Activated CD4-positive, alpha-beta T cell treated with anti-CD3 and anti-CD28 coated beads, Interleukin-2, amount 10 ng/mL, durations not matched to agents 24 days and 14 days (primary cell): ENCODE measurements at places on chromosomes 16 and 17. TPM values are rescaled to one million over a fixed set of nuclear protein-coding genes. Genes with fewer than 3 reads are reported as not detected.
A peak's percentile ranks its signal among the peaks of the same experiment; 100 is the strongest.

DNA sequence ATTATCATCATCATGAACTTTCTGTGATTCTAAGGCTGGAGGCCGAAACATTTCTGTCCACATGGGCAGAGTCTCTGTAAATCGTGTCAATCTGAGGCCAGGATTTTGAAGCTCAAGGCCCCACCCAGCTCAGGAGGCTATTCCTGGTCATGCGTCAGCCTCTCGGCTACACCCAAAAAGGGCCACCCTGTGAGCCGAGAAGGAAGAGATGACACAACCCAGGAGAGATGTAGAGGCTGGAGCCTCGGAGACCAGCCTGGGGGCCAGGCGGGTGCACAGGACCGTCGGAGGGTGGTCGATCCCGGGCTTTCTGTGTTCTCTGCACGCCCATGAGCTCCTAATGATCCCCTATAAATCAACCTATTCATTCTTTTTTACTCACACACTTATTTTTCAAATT is 1.1 kb upstream of the CACNG1 start:
- no peaks in the 10 kb centered on the region for H3K4me1 ChIP-seq
- H3K27me3 ChIP-seq: peaks cover 5% of the 10 kb centered on the region
- no peak overlapping the region for H3K4me3 ChIP-seq

DNA sequence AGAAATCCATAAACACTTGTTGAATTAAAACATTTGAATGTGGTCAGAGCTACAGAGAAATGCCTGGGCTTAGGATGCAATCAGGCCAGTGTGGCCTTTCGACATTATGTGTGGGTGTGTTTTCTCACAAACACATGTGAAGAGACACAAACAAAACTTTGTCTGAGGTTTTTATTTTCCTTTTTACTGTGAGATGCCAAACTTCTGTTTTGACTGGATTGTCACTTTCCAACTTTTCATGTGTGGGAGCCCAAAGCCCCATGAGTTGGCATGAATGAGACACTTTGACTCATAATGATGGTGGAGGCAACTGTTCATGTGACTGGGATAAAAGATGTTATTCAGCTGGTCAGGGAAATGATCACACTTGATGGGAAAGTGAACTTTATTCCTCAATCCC is 71.9 kb upstream of the GAS7 start:
- no peak overlapping the region for H3K27ac ChIP-seq
- no peaks in the 10 kb centered on the region for H3K27me3 ChIP-seq
- H3K4me1 ChIP-seq: no peaks in the 10 kb centered on the region
- no peak overlapping the region for H3K4me3 ChIP-seq
- no peak for DNase-seq
- H3K36me3 ChIP-seq: no peaks in the 10 kb centered on the region

- H3K27me3 ChIP-seq: peaks cover 5% of the 10 kb centered on the region
- DNase-seq: peak; percentile 87
- H3K4me1 ChIP-seq: peaks cover 38% of the 10 kb centered on the region
- peak overlapping the region; percentile 57 for H3K27ac ChIP-seq
- H3K4me3 ChIP-seq: peak overlapping the region; percentile 52
These were observed 8.2 kb upstream of the ATP2C2 start for GRCh38 chr16:84360170-84360569.

DNA sequence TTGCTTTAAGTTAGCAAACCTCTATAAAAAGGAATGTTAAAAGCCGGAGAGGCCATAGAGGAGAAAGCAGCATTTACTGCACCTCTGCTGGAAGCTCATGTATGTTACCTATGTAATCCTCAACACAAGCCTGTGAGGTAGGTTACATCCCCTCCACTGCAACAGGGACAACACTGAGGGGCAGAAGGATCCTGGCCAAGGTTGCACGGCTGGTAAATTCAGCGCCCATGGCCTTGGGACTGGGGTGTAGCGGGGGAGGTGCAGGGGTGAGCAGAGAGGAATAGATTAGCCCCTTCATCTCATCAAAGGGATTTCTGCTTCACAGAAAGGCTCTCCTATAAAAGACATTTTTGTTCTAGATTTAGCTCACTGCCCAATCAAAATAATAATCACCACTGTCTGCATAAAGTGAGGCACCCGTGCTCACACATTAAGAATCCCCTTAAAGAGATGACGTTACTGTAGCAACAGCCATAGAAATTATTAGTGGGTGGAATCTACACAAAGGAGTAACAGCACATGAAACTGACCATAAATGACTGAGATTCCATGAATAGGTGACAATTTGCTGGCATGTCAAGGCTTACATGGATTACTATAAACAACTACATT is 3.3 kb downstream of the ZCCHC14 start:
- H3K36me3 ChIP-seq: peaks cover 14% of the 10 kb centered on the region
- H3K4me1 ChIP-seq: peaks cover 40% of the 10 kb centered on the region
- no peak for DNase-seq
- peaks cover 26% of the 10 kb centered on the region for H3K27me3 ChIP-seq

DNA sequence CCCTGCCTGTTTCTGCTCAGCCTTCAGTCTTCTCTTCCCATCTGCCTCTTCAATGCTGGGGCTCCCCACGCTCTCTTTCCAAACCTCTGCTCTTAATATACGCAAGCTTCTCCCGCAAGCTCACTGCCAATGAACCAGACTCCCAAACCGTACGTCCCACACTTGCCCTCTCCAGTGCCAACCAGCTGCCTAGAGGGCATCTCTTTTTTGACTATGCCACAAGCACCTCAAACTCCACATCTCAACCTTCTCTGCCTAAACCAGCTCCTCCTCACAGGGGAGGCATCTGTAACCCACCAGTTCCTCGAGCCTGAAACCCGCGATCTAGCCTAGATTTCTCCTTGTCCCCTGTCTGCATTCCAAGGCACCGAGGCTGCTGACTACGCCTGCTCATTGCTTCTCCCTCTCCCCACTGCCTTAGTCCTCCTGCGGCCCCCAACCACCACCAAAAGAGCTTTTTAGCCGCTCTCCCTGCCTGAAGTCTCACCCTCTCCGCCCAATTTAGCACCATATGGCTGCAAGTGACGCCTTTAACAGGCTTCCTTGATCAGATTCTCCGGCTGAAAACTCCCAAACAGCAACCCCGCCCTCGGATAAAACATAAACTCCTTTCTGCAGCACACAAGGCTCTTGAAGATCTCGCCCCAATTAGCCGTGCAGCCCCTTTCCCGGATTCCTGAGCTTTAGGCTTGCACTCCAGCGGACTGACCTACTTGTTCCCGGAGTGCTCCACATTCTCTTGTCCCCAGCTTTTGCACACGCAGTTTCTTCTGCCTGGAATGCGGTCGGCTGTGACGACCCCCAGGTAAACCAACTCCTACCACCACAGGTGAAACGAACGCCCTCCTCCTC is 1.5 kb downstream of the GGA2 start:
- H3K27ac ChIP-seq: peak overlapping the region; percentile 34
- DNase-seq: no peak
- peaks cover 23% of the 10 kb centered on the region for H3K36me3 ChIP-seq
- peaks cover 48% of the 10 kb centered on the region for H3K4me1 ChIP-seq
- H3K4me3 ChIP-seq: peak overlapping the region; percentile 91
- no peaks in the 10 kb centered on the region for H3K27me3 ChIP-seq

The HOXB3 gene
- 3.6 and 3.7 TPM in 2 replicates for total RNA-seq

DNA sequence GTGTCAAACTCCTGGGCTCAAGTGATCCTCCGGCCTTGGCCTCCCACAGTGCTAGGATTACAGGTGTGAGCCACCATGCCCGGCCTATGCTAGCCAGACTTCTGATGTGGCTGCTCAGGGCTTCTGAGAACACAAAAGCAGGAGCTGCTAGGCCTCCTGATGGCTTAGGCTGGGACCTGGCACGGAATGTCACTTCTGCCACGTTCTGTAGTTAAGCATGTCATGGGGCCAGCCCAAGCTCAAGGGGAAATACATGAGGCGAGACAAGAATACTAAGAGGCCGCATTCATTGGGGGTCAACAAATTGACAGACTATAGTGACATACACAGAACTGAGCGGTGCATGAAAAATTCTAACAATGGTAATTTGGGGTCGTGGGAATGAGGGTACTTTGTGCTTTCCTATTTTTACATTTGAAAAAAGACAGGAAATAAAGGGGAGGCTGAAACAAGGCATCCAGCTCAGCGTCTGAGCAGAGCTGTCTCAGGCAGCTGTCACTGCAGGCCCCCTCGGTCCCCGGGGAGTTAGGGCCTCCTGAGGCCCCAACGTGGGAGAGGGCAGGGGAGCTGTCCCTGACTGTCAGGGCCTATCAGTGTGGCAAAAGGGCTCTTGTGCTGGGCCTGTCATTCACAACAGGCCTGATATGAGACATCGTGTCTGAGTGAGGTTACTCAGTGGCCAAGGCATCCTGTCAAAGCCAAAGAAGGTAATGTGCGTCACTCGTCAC is 26.4 kb downstream of the CFAP20 start:
- H3K36me3 ChIP-seq: no peaks in the 10 kb centered on the region
- H3K27me3 ChIP-seq: no peaks in the 10 kb centered on the region
- H3K4me1 ChIP-seq: peaks cover 6% of the 10 kb centered on the region
- H3K27ac ChIP-seq: no peak overlapping the region

GRCh38 chr16:69410219-69410990 is 14.0 kb upstream of the CYB5B start:
- H3K4me3 ChIP-seq: no peak overlapping the region
- H3K4me1 ChIP-seq: peaks cover 17% of the 10 kb centered on the region
- no peak for DNase-seq
- H3K27ac ChIP-seq: no peak overlapping the region
- H3K27me3 ChIP-seq: peaks cover 2% of the 10 kb centered on the region

DNA sequence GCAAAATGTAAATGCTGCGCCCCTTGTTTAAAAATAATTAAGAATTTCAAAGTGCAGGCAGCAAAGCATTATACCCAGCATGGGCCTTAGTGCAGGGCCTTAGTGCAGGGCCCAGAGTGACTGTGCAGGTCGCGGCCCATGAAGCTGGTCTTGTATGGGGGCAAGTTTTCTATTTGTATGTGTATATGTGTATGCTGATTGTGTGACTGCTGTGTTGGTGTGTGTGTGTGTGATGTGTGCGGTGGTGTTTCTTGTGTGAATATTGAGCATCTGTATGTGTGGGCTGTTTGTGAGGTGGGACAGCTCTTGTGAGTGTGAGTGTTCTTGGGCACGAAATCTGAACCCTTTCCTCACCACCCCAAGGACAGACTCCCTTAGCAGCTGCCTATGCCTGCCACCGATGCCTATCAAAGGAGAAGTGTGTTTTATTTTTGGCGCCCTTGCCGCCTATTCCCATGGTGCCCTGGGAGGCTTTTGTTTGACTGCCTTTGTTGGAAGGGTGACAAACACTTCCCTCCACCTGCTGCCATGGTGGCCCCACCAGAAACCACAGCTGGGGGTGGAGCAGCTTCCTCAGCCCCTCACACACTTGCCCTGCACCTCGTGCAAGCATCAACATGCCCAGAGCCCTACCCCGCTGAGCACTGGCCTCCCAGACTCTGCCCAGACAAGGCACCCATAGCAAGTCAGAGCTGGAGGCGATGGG is 18.0 kb downstream of the CCR7 start:
- peak overlapping the region; percentile 74 for H3K27ac ChIP-seq
- peaks cover 28% of the 10 kb centered on the region for H3K36me3 ChIP-seq
- peak; percentile 88 for DNase-seq
- peaks cover 75% of the 10 kb centered on the region for H3K4me1 ChIP-seq

DNA sequence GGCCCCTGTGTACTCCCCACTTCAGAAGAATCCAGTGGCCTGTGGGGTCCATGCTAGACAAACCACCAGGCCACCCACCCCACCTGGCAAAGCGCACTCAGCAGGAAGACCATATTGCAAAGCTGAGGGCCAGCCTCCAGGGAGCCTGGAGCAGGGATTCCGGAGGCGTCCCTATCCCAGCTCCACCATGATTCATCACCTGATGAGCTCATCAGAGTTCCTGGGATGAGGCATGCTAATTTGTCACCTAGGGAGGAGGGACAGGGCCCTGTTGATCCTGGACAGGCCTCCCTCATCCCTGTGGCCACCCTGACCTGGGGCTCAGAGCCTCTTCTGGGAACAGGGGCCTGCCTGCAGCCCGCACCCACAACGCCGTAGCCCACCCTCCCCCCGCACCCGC is 131.6 kb upstream of the PLCG2 start:
- H3K36me3 ChIP-seq: peaks cover 4% of the 10 kb centered on the region
- no peak for DNase-seq
- peaks cover 19% of the 10 kb centered on the region for H3K4me1 ChIP-seq
- H3K4me3 ChIP-seq: no peak overlapping the region

GRCh38 chr16:57606847-57607501 is 21.5 kb upstream of the ADGRG1 start:
- peaks cover 55% of the 10 kb centered on the region for H3K4me1 ChIP-seq
- peaks cover 3% of the 10 kb centered on the region for H3K27me3 ChIP-seq
- peaks cover 2% of the 10 kb centered on the region for H3K36me3 ChIP-seq
- no peak overlapping the region for H3K4me3 ChIP-seq

The OTOP3 gene
- total RNA-seq: not detected in 2 replicates

The CHAD gene
- total RNA-seq: not detected in 2 replicates

DNA sequence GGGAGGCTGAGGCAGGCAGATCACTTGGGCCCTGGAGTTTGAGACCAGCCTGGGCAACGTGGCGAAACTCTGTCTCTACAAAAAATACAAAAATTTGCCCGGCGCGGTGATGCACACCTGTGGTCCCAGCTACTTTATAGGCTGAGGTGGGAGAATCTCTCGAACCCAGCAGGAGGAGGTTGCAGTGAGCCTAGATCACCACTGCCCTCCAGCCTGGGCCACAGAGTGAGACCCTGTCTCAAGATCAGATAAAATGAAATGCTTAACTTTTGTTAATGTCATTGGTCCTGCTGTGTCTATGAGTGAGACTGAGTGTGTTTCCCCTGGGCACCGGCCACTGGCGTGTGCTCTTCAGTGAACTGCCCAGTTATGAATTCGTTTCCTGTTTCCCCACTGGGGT is 10.5 kb downstream of the FAM234A start:
- H3K27me3 ChIP-seq: no peaks in the 10 kb centered on the region
- H3K27ac ChIP-seq: no peak overlapping the region
- no peak for DNase-seq
- H3K4me1 ChIP-seq: peaks cover 3% of the 10 kb centered on the region
- no peaks in the 10 kb centered on the region for H3K36me3 ChIP-seq

DNA sequence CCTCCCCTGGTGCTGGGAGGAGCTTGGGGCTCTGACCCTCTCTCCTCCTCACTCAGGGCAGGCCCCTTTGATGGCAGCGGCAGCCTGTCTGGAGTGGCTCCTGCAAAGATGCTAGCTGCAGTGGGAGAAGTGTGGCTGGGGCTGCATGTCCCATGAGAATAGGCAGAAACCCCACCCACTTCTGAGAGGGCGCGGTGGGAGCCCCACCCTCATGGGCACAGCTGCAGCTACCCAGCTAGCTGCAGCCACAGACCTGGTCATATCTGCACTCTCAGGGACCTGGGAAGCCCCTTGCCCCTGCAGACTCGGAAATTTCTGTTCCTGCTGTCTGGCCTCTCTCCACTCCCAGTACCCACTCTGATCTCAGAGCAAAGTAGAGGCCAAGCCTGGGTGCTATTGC is 72.2 kb upstream of the BRD7 start:
- DNase-seq: no peak
- no peak overlapping the region for H3K27ac ChIP-seq
- H3K36me3 ChIP-seq: peaks cover 3% of the 10 kb centered on the region
- H3K4me3 ChIP-seq: no peak overlapping the region
- H3K4me1 ChIP-seq: no peaks in the 10 kb centered on the region
- no peaks in the 10 kb centered on the region for H3K27me3 ChIP-seq

- H3K36me3 ChIP-seq: no peaks in the 10 kb centered on the region
- H3K4me3 ChIP-seq: peak within 1 kb of the TSS; percentile 82
- peak within 1 kb of the TSS; percentile 23 for H3K27ac ChIP-seq
- peaks cover 15% of the 10 kb centered on the region for H3K4me1 ChIP-seq
- peak; percentile 92 for DNase-seq
These were observed at the start of gene ATP1B2 for GRCh38 chr17:7650509-7651096. ATP1B2 (plus strand) TSS chr17:7650926; CDS start chr17:7651519, 593 bp downstream.
